Neural progenitor cell (in vitro differentiated cells): ENCODE measurements at places on chromosomes 12 and 14.

DNA sequence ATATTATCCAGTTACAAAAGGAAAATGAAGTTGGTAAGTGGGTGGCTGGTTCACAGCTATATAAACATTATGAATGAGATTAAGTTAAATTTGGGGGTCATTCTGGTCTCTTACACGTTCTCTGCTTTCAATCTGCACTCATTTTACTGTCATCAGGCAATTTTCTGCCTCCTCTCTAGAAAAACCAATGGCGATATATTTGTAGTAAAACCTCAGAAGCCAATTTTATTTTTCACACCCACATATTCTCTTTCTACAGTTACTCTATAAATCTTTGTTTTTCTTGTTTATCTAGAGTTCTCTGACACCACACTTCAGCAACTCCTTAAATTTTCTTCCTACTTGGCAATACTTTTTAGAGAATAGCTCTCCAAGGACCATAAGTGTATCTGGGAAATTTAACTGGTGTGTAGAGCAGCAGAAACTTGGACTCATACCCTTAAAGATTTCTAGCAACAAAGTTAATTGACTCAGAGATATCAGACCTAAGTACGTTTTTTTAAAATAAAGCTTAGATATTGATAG, 926.9 kb downstream of the TMTC2 start:
- DNase-seq = no peak

DNA sequence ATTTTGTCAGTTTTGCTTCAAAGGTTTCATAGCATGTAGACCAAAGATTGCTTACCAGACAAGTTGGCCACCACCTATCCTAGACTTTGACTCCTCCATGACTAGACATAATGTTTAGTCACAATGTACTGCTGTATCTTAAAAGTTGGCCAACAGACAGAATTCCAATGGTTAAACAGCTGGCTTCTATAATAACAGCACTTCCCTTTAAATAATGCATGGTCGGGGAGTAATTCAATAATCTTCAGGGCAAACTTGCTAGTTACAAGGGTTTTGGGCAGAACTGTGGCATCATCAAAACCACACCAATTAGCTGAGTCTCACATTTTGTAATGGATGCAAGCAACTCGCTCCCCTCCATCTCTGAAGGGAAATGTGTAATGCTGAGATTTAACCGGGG, 56.9 kb downstream of the IGF1 start:
- no peak for DNase-seq

- no peak for DNase-seq
Observed at GRCh38 chr12:68953536-68953935, 20.6 kb upstream of the CPM start.

DNA sequence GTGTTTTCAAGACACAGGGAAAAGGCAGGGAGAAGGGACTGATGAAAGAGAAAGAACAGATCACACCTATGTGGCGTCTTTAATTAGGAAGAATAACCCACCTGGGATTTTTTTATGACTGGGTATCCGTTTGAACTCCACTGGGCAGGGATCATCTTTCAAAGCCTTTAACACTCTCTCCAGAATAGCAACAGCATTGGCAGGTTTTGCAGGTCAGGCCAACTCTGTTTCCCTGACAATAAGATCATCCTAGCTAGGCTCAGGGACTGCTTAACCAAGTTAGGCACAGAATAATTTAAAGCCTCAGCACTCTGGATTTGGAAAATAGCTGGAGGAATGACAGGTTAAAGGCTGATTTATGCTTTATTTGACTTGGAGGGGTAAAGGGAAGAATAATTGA, 117.6 kb downstream of the SUDS3 start:
- DNase-seq = no peak

DNA sequence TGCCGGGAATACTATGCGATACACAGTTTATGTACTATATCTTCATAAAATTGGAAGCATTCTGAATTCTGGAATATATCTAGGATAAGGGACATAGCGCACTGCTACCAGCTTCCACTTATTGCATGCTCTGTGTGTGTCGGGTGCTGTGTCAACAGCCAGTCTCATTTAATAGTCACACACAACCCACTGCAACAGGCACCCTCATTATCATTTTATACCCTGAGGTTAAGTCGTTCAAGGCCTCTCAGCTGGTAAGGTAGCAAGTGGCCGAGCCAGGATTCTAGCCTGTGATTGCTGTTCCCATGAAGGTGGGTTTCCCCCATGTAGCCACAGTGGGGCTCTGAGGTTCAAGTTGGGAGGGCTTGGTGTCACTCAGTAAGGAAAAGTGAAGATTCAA, 7.0 kb downstream of the PPP1R1A start:
- DNase-seq = no peak

DNA sequence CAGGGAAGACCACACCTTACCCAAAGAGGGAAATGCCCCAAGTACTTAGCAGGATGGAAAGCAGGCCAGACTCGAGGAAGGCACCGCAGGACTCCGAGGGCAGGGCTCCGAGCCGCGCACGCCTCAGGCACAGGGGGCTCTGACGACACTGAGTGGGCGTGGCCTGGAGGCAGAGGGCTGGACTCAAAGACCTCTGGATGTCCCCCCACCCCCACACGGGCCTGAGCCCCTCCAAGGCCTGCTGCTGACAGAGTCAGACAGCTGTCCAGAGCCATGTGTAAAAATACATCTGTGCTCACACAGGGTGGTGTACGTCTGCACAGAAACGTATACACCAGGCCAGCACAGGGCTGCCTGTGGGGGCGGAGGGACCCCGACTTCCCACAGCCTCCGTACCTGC, 1.4 kb downstream of the AKT1 start:
- peak; percentile 78 for DNase-seq

DNA sequence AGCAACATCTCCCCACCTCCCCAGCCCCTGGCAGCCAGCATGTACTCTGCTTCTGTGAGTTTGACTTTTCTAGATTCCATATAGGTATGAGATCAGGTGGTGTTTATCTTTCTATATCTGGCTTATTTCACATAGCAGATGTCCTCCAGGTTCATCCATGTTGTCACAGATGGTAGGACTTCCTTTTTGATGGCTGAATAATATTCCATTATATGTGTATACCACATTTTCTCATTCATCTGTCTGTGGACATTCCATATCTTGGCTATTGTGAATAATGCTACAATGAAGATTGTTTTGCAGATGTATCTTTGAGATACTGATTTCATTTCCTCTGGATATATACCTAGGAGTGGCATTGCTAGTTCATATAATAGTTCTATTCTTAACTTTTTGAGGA, 18.4 kb downstream of the ALKBH2 start:
- DNase-seq = no peak

DNA sequence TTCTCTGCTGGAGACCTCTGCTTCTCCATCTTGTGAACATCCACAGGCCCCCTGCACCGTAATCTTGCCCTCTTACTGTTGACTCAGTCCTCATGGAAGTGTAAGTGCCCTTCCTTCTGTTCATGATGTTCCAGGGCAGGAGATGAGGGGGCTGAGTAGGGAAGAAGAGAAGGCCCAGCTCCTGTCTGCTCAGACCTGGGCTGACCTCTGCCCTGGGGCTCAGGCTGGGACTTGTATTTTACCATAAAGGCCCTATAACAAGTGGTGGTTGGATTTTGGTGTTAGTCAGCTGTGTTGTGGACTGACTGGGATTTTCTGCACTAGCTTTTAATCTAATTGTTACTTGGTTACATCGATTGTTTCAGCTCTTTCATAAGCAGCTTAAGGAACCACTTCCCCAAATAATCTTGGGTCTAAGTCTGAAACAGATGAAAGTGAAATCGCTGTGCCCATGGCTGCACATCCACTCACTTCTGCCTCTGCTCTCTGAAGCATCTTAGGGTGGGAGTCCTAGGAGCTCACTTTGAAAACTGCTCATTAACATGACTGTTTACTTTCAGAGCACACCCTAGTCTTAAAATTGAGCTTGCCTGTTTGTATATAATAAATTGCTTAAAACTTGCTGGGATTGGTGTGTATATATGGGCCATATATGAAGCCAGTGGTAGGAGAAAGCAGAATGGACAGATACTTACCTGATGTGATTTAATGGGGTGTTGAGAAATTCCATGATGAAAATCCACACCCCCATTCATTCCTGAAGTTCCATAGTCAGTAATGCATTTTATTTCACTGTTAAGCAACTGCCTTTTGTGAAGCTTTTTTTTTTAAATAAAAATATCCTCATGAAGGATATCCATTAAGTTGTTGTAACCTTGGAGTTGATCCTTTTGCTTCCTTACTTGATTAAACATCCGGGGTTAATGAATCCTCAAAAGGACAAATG, 17.7 kb downstream of the C12orf71 start:
- no peak for DNase-seq
